ENCODE measurements at places on chromosomes 6 and 20.

- DNase-seq: no peak
These were observed 30.6 kb upstream of the FOXC1 start for GRCh38 chr6:1579096-1579495.

DNA sequence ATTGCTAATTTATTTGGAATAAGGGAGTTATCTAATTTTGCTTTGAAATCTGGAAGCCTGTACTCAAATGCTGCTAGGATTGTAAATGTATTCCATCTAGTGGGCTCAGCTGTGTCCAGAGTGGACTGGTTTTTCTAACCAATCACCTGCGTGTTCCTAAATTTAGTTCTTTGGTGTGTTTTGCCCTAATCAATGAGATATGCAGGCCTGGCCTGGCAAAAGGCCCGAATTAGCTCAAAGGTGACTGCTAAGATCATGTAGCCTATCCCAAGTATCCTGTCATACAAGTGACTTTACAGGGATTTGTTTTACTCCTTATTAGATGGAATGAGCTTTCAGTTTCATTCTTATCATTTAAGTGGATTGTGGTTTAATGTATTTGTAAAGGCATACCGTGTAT is 51.3 kb upstream of the ARMC2 start:
- no peak for DNase-seq

- no peak for DNase-seq
These were observed 290.3 kb downstream of the UBE3D start for GRCh38 chr6:82775361-82775760.

DNA sequence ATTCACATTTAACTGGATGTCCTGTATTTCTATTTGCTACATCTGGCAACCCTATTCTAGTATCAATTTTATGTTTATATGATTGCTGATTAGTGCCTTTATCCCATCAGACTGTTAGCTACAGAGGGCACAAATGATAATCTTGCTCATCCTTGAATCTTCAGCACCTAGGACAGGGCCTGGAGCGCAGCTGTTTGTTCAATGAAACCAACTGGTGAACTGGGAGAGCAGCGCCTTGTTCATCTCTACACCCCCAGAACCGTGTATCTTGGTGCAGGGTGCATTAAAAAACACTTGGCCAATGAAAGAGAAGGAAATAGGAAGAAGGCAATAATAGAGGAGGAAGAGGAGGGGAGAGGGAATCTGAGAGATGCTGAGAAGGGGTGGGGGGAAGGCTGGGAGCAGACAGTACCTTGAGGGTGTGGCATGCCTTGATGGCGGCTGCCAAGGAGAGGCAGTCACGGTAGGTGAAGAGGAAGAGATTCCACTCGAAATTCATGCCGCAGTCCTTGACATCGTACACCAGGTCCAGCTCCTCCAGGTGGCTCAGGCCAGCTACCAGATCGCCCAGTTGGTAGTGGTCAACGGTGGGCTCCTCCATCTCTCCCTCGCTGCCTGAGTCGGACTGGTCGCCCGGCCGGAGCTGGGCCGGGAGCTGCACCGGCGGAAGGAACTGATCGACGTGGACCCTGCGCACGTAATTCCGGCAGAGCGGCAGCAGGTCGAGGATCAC is 15.5 kb downstream of the TMEM151B start:
- no peak for DNase-seq

GRCh38 chr6:162313922-162314660 is 413.5 kb downstream of the PRKN start:
- no peak for DNase-seq

- DNase-seq: no peak
These were observed 8.5 kb upstream of the MRS2 start for GRCh38 chr6:24394061-24394779.

DNA sequence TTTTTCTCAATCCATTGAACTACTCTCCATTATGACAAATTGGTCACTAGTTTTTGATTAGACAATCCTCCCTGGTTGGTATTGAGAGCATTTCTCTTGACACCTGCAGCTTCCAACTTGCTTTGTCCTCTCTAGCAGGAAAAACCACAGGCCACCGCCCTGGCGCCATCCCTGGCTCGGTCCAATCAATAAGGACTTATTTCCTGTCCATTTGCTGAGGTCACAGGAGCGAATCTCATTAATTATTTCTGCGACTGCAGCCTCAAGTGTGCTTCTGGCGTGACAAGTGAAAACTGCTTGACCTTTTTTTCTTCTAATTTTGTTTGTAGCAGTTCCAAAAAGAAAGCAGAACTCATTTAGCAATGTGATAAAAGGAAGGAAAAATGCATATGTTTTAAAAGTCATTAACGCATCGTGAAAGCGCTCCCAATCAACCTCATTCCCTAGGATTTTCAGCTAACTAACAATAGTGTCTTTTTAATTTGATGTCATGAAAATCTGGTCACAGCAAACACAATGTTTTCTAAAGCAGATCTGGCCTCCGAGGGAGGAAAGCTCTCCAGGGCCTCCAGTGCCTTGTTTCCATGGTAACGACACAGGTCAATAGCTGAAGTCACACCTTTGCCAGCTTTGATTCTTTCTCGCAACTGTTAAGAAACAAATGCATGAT is 39.0 kb upstream of the BEND3 start:
- no peak for DNase-seq

DNA sequence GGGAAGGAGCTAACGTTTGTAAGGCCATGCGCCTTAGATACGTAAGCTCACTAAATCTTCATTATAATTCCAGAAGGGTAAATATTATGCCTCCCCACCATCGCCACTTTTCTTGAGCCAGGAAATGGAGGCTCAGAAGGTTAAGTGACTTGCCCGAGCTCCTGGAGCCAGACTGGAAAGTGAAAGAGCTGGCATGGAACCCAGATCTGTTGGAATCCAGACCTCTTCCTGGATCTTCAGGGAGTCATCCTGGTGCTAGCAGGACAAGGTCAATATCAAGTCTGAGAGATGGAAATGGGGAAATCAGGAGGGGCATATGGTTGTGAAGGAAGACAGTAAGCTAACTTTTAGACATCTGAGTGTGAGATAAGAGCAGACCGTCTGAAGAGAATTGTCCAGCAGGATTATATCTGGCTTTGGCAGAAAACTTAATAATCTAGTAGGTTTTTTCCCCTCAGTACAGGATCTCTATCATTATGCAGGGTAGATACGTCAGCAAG is 6.2 kb downstream of the TMEM200A start:
- no peak for DNase-seq

DNA sequence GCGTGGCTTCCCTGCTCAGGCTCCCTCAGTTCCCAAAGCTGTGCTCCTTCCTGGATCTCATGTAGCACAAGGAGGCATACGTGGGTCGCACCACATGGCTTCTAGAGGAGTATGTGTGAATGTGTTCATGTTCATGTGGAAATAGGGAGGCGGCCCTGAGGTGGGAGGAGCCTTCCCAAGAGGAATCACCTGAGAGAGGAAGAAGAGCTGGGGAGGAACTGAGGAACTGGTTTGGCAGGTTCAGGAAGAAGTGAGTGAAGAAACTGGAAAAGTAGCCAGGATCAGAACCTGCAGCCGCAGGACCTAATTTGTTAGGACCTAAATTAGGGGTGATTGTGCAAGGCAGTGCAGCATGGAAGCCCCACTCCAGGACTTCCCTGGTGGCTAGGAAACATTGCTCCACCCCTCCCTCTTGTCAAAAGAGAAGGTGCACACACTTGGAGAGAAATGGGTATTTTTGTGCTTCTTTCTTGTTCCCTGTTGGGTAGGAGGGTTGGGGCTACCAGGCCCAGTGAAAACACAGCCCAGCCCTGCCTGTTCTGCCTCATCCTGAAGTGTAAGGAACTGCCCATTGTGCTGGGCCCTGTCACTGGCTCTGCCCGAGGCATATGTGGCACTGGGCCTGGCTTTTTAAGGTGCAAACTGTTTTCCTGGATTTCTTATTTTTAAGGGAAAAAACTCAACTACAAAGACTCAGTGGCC is 20.7 kb downstream of the SYNJ2 start:
- no peak for DNase-seq

Data from activated T-cell treated with anti-CD3 and anti-CD28 coated beads, Interleukin-2, amount 50 U/mL, for 1 hour (primary cell).